Spinal cord (tissue), 10 donors: ENCODE measurements at places on chromosomes 12 and 14.

- no peak overlapping the region for H3K27ac ChIP-seq
- H3K4me3 ChIP-seq, result no peak overlapping the region
- no peaks in the 10 kb centered on the region for H3K4me1 ChIP-seq
- H3K36me3 ChIP-seq, result no peaks in the 10 kb centered on the region
- no peak for DNase-seq
- no peaks in the 10 kb centered on the region for H3K27me3 ChIP-seq
Measured at GRCh38 chr14:54857830-54858269, 44.8 kb downstream of the GCH1 start.

DNA sequence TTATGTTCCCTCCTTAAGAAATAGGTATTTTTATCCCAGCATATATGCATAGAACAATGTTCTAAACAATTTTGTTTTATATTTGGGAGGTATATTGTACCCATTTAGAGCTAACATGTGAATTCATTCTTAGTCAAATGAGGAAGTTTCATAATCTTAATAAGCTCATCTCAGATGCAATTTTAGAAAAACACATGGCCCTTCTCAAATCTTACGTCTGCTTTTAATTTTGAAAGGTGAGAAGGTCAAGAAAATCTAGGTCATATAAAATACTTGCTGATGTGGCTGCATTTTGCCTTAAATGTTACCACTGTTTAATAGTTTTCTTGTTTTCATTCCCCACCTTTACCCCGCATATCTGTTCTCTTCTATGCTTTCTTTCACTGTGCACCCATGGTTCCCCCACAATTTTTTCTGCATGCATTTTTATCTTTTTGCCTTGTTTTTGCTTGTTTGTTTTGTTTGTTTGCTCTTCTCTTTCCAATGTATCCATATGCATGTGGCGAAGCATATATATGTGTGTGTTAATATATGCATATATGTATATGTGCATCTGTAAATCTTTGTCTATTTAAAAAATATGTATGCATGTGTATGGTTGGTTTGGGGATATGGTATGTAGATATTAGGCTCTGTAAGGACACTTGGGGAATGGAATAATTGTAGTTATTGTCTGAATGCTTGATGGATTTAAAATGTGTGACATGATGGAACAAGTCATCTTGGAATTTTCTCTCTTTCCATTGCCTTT is 317.1 kb downstream of the BCAT1 start:
- no peak overlapping the region for H3K27ac ChIP-seq
- H3K27me3 ChIP-seq, result no peaks in the 10 kb centered on the region
- no peak for DNase-seq
- no peaks in the 10 kb centered on the region for H3K36me3 ChIP-seq

- no peak overlapping the region for H3K4me3 ChIP-seq
- peaks cover 19% of the 10 kb centered on the region for H3K36me3 ChIP-seq
- no peak for DNase-seq
- H3K27me3 ChIP-seq, result peaks cover 22% of the 10 kb centered on the region
Measured at GRCh38 chr12:1645819-1646218, 16.8 kb downstream of the WNT5B start.

- no peaks in the 10 kb centered on the region for H3K4me1 ChIP-seq
- no peak overlapping the region for H3K27ac ChIP-seq
- no peaks in the 10 kb centered on the region for H3K36me3 ChIP-seq
- H3K4me3 ChIP-seq, result no peak overlapping the region
- no peak for DNase-seq
Measured at GRCh38 chr12:44510076-44510475, 366.0 kb downstream of the NELL2 start.

DNA sequence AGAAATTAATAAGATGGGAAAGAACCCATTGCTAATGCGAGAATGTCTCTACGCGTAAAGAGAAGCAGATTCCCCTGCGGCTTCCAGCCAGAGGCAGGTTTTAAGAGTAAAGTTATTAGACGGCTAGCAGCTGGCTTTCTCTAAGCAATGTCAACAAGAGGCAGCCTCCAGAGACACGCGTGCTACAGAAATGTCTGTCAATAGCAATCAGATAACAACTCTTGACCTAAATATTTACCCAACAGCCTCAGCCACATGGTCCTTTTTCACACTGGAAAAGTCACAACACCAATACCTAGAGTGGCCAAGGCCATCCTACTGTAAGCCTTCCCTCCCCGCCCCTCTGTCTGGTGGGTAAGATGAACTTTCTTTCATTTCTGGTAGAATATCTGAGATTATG is 146.0 kb upstream of the SFSWAP start:
- peaks cover 10% of the 10 kb centered on the region for H3K4me1 ChIP-seq
- no peaks in the 10 kb centered on the region for H3K36me3 ChIP-seq
- H3K4me3 ChIP-seq, result no peak overlapping the region

DNA sequence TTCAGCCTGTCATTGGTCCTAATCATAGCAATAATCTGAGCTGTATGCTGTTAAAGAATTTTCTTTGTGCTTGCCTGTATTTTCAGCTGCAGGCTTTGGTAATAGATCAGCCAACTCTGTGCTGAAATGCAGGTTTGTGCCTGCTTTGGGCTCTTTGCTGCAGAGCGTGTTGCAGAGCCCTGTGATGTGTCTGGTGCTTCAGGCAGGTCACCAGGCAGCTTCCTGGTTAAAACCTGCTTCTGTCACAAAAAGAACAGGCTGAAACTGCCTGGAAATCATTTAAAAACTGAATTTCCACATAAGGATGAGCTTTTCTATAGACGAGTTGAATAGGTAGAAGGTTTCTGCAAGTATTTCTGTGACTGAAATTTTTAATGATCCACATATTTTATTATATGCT is 3.1 kb downstream of the DIP2B start:
- H3K36me3 ChIP-seq, result no peaks in the 10 kb centered on the region
- no peaks in the 10 kb centered on the region for H3K27me3 ChIP-seq
- H3K4me3 ChIP-seq, result peak overlapping the region; percentile 4
- H3K27ac ChIP-seq, result no peak overlapping the region

GRCh38 chr12:131536337-131536736 is 174.6 kb upstream of the SFSWAP start:
- no peaks in the 10 kb centered on the region for H3K36me3 ChIP-seq
- H3K4me1 ChIP-seq, result peaks cover 7% of the 10 kb centered on the region
- H3K4me3 ChIP-seq, result no peak overlapping the region
- H3K27me3 ChIP-seq, result no peaks in the 10 kb centered on the region
- H3K27ac ChIP-seq, result no peak overlapping the region

- H3K4me3 ChIP-seq, result peak overlapping the region; percentile 57
- H3K36me3 ChIP-seq, result peaks cover 6% of the 10 kb centered on the region
- DNase-seq, result no peak
- peaks cover 8% of the 10 kb centered on the region for H3K27me3 ChIP-seq
Measured at GRCh38 chr12:120369603-120370342, 809 bp upstream of the MSI1 start.

- no peaks in the 10 kb centered on the region for H3K36me3 ChIP-seq
- no peaks in the 10 kb centered on the region for H3K27me3 ChIP-seq
- DNase-seq, result no peak
- H3K4me1 ChIP-seq, result no peaks in the 10 kb centered on the region
- H3K4me3 ChIP-seq, result no peak overlapping the region
Measured at GRCh38 chr14:64098120-64098519, 196.1 kb downstream of the ESR2 start.

DNA sequence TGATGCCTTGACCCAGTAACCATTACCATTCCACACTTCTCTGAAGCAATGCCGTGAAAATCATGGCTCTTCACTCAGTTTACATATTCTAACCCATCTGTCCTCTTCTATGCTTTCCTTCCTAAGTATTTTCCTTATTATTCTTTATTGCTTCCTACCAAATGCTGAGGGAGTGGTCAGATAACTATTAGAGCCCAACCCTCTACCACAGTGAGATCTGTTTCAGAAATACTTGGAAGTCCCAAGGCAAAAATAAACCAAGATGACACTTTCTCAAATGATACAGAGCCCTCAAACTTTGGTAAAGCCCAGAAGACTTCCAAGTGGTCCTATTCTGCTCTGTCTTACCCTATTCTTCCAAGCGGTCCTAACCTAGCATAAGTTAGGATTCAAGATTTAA is 68.0 kb downstream of the MED13L start:
- no peaks in the 10 kb centered on the region for H3K36me3 ChIP-seq
- H3K4me3 ChIP-seq, result no peak overlapping the region
- H3K27ac ChIP-seq, result no peak overlapping the region
- DNase-seq, result no peak
- no peaks in the 10 kb centered on the region for H3K4me1 ChIP-seq

DNA sequence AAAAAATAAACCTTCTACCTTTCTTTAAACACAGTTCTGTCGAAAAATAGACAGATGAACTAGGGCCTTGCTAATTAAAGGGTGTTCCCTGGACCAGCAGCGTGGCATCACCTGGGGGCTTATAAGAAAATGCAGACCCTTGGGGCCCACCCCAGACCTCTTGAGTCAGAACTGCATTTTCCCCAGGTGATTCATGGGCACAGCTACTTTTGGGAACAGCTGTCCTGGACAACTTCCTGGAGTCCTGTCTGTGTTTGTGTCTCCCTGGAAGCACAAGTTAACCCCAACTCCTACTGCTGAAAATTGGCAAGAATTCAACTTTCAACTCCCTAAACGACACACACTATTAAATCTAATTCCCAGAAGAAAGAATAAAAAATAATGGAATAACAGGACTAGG is 17.8 kb downstream of the FBLN5 start:
- peaks cover 16% of the 10 kb centered on the region for H3K4me1 ChIP-seq
- no peak overlapping the region for H3K4me3 ChIP-seq
- DNase-seq, result no peak

DNA sequence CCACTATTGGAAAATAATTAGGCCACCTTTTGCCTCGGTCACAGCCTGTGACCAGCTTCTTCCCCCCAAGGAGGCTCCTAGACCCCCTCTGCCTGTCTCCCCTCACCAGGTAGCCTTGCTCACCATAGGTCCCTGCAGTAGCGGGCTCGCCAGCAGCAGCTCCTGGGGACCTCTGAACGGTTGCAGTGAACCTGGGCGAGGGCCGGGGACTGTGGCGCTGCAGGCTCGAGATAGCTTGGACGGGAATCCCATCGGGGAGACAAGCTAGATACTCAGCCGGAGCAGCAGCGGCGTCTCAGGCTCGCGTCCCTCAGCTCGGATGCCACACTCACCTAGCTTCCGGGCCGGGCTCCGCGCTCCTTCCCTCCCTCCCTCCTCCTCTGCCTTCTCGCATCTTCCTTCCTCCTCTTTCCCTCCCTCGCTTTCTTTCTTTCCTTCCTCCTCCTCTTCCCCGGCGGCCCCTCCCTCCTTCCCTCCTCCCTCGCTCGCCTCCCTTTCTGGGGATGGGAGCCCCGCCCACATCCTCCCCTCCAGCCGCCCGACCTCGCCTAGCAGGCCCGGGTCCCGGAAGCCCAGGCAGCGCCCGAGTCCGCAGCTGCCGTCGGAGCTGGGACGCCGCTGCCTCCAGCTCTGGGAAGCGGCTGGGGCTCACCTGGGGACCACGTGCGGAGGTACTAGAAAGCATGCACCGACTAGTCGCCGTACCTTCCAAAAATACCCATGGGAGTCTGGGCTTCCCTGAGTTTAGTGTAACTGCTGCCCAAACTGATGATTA is at the start of gene BMP4:
Gene BMP4 (minus strand): TSS at position 399 of the 775 bp plus-strand sequence. CDS start 4,603 bp downstream, outside the sequence.
- no peaks in the 10 kb centered on the region for H3K36me3 ChIP-seq
- H3K27ac ChIP-seq, result peak within 1 kb of the TSS; percentile 33
- H3K4me3 ChIP-seq, result peak within 1 kb of the TSS; percentile 58
- peaks cover 50% of the 10 kb centered on the region for H3K4me1 ChIP-seq

DNA sequence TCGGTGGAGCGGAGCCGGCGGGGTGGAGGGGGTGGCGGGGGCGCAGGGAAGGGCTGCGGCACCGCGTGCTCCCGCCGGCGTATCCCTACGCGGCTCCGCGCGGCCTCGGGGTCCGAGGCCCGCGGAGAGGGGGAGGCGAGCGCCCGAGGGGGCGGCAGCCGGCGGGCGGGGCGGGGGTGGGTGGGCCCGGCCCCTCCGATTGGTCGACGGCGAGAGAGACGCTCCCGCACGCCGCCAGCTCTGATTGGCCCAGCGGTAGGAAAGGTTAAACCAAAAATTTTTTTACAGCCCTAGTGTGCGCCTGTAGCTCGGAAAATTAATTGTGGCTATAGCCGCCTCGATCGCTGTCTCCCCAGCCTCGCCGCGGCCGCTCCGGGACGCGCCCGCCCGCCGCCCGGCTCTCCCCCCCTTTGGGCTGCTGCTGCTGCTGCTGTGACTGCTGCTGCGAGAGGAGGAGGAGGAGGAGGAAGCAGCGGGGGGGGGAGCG is at the start of gene FOXG1:
Gene FOXG1 (plus strand): TSS at position 319 of the 487 bp plus-strand sequence. CDS start 493 bp downstream, outside the sequence.
- no peaks in the 10 kb centered on the region for H3K36me3 ChIP-seq
- H3K4me1 ChIP-seq, result peaks cover 18% of the 10 kb centered on the region
- peaks cover 88% of the 10 kb centered on the region for H3K27me3 ChIP-seq
- H3K27ac ChIP-seq, result no peak within 1 kb of the TSS
- H3K4me3 ChIP-seq, result no peak within 1 kb of the TSS

DNA sequence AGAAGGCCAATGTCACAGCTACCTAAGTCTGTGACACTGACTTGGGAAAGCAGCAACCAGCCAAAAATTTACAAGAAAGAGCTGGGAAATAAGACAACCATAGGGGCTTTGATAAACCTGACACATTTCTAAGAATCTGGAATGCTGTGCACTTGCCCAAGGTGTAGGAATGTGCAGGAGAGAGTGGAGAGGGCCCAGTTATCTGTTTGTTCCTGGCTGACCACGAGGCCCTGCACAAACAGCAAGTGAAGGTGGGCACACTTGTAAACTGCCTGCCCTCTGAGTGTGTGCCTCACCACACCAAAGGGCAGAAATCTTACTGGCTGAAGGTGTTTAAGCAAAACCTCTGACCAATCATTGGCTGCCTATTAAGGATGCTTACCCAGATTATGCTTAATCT is 27.3 kb downstream of the DLK1 start:
- H3K27ac ChIP-seq, result no peak overlapping the region
- no peaks in the 10 kb centered on the region for H3K27me3 ChIP-seq
- H3K4me3 ChIP-seq, result no peak overlapping the region
- H3K4me1 ChIP-seq, result no peaks in the 10 kb centered on the region
- DNase-seq, result no peak

- no peaks in the 10 kb centered on the region for H3K36me3 ChIP-seq
- no peak overlapping the region for H3K27ac ChIP-seq
- peaks cover 2% of the 10 kb centered on the region for H3K4me1 ChIP-seq
- no peaks in the 10 kb centered on the region for H3K27me3 ChIP-seq
- no peak overlapping the region for H3K4me3 ChIP-seq
- no peak for DNase-seq
Measured at GRCh38 chr14:98955741-98956070, 316.3 kb downstream of the BCL11B start.

DNA sequence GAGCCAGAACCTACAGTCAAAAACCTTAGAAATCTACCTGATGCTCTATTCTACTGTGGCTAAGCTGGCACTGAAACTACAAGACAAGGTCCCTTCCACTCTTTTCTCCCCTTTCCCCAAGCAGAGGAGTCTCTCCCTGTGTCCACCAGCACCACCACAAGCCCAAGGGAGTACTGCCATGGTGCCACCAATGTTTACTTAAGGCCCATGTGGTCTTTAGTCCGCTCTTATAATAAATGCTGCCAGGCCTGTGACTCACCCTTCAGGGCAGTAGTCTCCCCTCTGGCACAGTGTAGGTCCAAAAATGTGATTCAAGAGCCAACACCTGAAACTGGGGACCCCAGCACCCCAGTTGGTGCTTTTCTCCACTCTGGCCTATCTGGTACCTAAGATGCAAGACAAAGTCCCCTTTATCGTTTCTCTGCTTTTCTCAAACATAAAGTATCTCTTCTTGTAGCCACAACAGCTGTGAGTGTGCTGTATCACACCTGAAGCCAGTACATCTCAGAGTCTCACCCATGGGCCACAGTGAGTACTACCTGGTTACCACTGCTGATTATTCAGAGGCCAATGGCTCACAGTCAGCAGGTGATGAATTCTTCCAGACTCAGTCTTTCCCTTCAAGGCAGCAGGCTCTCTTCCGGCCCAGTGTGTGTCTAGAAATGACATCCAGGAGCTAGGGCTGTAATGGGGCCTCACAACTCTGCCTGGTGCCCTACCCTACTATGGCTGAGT is 29.3 kb downstream of the SLC38A2 start:
- H3K27ac ChIP-seq, result no peak overlapping the region
- H3K4me1 ChIP-seq, result no peaks in the 10 kb centered on the region
- H3K4me3 ChIP-seq, result no peak overlapping the region
- H3K36me3 ChIP-seq, result no peaks in the 10 kb centered on the region
- no peak for DNase-seq
